ENCODE measurements at places on chromosomes 3 and 15.
A peak's percentile ranks its signal among the peaks of the same experiment; 100 is the strongest.

GRCh38 chr3:4149296-4149695, 153.9 kb upstream of the SETMAR start:
- no peak overlapping the region for H3K27ac ChIP-seq
- no peak overlapping the region for H3K4me3 ChIP-seq
- H3K27me3 ChIP-seq: no peaks in the 10 kb centered on the region

DNA sequence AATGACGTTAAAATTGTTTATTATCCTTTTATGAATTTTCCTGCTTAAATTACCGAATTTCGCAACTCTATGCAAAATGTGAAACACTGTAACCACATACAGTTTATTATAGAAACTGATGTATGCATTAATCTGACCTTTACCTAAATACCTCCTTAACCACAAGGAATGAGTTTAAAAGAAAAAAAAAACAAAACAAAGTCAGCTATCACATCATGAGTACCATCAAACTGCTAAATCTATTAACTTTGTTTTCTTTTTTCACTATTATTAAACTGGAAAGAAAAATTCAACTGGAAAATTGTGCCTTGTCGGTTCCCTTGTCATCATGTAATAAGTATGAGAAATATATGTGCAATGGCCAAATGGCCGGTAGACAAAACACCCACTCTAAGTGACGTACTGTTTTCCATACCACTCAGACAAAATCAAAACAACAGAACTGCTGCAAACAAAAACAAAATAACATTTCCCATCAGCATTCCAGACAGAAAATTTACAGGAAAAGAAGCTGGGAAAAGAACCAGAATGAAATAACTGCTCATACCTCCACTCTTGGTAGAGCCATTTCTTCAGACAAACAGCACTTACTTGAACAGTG, 415.3 kb downstream of the FOXP1 start:
- H3K4me1 ChIP-seq: peaks cover 50% of the 10 kb centered on the region
- peak overlapping the region; percentile 8 for H3K27ac ChIP-seq
- H3K36me3 ChIP-seq: no peaks in the 10 kb centered on the region

DNA sequence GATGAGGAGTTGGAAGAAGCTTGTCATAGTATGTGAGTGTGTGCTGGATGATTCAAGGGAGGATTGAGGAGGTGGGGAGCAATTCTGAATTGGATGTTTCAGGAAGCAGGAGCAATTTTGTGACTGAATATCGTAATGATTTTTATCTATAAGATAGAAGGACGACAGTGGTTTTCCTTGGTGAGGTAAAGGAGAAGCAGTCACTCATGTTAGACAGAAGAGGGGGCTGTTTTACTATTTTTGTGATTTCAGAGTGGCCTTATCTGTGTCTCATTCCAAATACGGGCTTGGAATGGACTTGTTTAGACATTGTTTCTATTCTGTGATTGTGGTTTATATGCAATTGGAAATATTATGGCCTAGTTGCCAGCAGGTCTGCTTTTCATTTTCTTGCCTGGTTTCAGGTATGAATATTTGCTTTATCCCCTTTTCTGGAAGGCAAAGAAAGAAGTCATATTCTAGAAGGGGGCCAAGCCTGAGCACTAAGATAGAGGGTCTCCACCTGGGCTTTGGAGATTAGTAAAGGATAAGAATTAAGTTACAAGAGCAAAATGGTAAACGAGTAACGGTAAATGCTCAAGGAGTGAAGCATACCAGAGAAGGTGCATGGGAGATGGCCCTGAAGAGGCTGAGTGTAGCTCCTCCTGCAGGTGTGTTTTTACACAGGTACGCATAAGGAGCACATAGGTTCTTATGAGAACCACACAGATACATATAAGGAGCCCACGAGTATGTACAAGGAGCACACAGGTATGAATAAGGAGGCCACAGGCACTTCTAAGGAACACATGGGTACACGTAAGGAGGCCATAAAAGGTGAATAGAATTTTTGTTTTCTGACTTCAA, 124.6 kb upstream of the KCNAB1 start:
- H3K4me1 ChIP-seq: no peaks in the 10 kb centered on the region
- no peak overlapping the region for H3K4me3 ChIP-seq
- peak; percentile 69 for DNase-seq
- H3K27ac ChIP-seq: no peak overlapping the region
- no peaks in the 10 kb centered on the region for H3K27me3 ChIP-seq

DNA sequence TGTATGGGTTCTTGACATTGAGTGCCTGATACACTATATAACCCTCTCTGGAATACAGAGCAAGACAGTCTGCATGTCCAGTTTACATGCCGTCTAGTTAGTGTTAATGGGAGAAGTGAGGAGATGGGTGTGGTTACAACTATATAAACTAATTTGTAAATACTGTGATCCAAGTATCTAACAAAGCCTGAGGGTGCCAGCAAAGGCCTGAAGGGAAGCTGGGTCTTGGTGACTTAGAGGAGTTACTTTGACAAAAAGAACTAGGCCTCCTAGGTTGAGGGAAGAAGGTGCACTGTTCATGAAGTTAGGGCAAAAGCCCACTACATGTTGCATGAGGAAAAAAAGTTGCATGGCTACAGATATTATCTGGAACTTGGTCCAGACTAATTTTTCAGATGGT, 2.3 kb downstream of the NSUN3 start:
- no peaks in the 10 kb centered on the region for H3K27me3 ChIP-seq
- H3K4me3 ChIP-seq: no peak overlapping the region
- DNase-seq: no peak
- no peaks in the 10 kb centered on the region for H3K4me1 ChIP-seq
- no peaks in the 10 kb centered on the region for H3K36me3 ChIP-seq
- no peak overlapping the region for H3K27ac ChIP-seq

- H3K4me1 ChIP-seq: no peaks in the 10 kb centered on the region
- no peak overlapping the region for H3K27ac ChIP-seq
- no peaks in the 10 kb centered on the region for H3K27me3 ChIP-seq
- H3K4me3 ChIP-seq: no peak overlapping the region
- H3K36me3 ChIP-seq: peaks cover 10% of the 10 kb centered on the region
- DNase-seq: no peak
Observed at GRCh38 chr15:52134502-52135144, 22.0 kb upstream of the BCL2L10 start.

DNA sequence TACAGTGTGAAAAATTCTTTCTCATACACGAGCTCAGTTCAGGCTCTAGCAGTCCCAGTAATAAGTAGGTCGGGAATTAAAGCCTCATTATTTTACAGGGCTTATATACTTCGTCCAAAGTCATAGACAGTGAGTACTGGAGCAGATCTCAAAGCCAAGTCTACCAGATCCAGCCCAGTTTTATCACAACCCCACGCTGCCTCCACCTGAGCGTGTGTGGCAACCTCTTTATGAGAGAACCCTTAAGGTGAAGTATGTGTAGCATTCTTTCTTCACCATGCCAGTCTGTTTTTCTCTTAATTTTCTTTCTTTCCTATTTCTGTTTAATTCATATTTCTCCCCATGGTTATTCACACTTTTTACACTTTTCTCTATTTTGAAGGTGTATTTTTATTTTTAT, 574.6 kb upstream of the ARPP21 start:
- no peak overlapping the region for H3K27ac ChIP-seq
- H3K27me3 ChIP-seq: no peaks in the 10 kb centered on the region
- no peak overlapping the region for H3K4me3 ChIP-seq
- peak; percentile 14 for DNase-seq

DNA sequence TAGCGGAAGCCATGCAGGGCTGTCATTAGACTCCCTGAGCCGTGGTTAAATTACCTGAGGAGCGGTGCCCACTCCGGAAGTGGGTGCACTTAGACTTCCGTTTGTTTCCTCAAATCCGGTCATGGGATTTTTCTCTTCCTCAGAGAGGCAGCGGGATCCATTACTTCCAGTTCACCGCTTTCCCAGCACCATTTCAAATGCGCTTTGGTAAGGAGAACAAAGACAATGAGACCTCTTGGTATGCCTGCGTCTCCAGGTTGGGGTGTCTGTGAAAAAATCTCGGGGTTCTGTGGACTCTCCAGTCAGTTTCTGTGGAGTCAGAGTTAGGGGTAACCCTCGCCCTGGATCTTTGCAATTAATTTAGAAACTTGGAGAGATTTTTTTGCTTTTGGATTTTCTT, 132.3 kb upstream of the PTPRG start:
- H3K36me3 ChIP-seq: no peaks in the 10 kb centered on the region
- H3K27me3 ChIP-seq: no peaks in the 10 kb centered on the region

- H3K36me3 ChIP-seq: no peaks in the 10 kb centered on the region
- H3K4me3 ChIP-seq: no peak overlapping the region
Observed at GRCh38 chr3:197353001-197353866, 54.8 kb upstream of the DLG1 start.

- no peaks in the 10 kb centered on the region for H3K36me3 ChIP-seq
- no peak overlapping the region for H3K27ac ChIP-seq
Observed at GRCh38 chr15:46921891-46922290, 795.4 kb upstream of the SEMA6D start.

- peak; percentile 84 for DNase-seq
- H3K36me3 ChIP-seq: no peaks in the 10 kb centered on the region
- H3K27ac ChIP-seq: peak overlapping the region; percentile 83
- peaks cover 45% of the 10 kb centered on the region for H3K4me1 ChIP-seq
Observed at GRCh38 chr15:34726406-34727100, 28.2 kb downstream of the GJD2 start.

- DNase-seq: no peak
- H3K27me3 ChIP-seq: no peaks in the 10 kb centered on the region
- no peak overlapping the region for H3K4me3 ChIP-seq
- no peaks in the 10 kb centered on the region for H3K4me1 ChIP-seq
- peaks cover 3% of the 10 kb centered on the region for H3K36me3 ChIP-seq
- no peak overlapping the region for H3K27ac ChIP-seq
Observed at GRCh38 chr3:130700541-130700940, 46.1 kb downstream of the PIK3R4 start.

- peak; percentile 66 for DNase-seq
- H3K4me1 ChIP-seq: no peaks in the 10 kb centered on the region
- H3K36me3 ChIP-seq: no peaks in the 10 kb centered on the region
- H3K27me3 ChIP-seq: peaks cover 19% of the 10 kb centered on the region
- H3K27ac ChIP-seq: no peak overlapping the region
Observed at GRCh38 chr3:133927540-133928066, 31.9 kb upstream of the RAB6B start.

- H3K4me1 ChIP-seq: peaks cover 13% of the 10 kb centered on the region
- no peak overlapping the region for H3K4me3 ChIP-seq
- H3K36me3 ChIP-seq: no peaks in the 10 kb centered on the region
- H3K27ac ChIP-seq: no peak overlapping the region
Observed at GRCh38 chr15:65835447-65835846, 33.8 kb upstream of the RAB11A start.

DNA sequence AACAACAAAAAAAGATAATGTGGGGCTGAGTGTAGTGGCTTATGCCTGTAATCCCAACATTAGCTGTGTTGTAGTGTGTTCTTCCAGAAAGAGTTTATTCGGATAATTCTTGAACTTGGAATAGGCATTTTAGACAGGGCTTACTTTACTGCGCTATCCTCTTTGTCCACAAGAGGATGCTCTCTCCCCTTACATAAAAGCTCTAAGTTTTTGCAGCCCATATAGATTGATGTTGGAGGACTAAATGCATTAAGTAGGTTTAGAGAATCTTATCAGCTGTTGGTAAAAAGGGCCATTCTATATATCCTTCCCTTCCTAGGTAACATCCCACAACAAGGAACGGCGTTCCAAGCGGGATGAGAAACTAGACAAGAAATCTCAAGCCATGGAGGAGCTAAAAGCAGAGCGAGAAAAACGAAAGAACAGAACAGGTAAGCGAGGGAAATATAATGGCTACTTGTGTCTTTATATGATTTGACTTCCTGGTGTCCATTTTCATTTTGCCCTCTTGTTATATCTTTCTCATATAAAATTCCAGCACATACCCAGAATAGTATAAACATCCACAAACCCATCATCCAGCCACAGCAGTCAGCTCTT, 27.8 kb upstream of the ITPKA start:
- no peaks in the 10 kb centered on the region for H3K4me1 ChIP-seq
- H3K27ac ChIP-seq: no peak overlapping the region
- peak; percentile 57 for DNase-seq
- H3K27me3 ChIP-seq: no peaks in the 10 kb centered on the region
- peaks cover 30% of the 10 kb centered on the region for H3K36me3 ChIP-seq

GRCh38 chr15:75064846-75065245, 41.5 kb downstream of the PPCDC start:
- H3K4me1 ChIP-seq: no peaks in the 10 kb centered on the region
- no peaks in the 10 kb centered on the region for H3K27me3 ChIP-seq
- DNase-seq: no peak
- H3K36me3 ChIP-seq: no peaks in the 10 kb centered on the region

GRCh38 chr15:93180128-93180527, 91.1 kb upstream of the RGMA start:
- no peak for DNase-seq
- no peak overlapping the region for H3K4me3 ChIP-seq
- H3K4me1 ChIP-seq: peaks cover 32% of the 10 kb centered on the region
- H3K27ac ChIP-seq: peak overlapping the region; percentile 26

GRCh38 chr3:197212290-197212689, 86.1 kb downstream of the DLG1 start:
- no peaks in the 10 kb centered on the region for H3K36me3 ChIP-seq
- peak; percentile 73 for DNase-seq
- H3K4me1 ChIP-seq: peaks cover 11% of the 10 kb centered on the region
- H3K27me3 ChIP-seq: no peaks in the 10 kb centered on the region
- H3K4me3 ChIP-seq: no peak overlapping the region
- H3K27ac ChIP-seq: peak overlapping the region; percentile 8

GRCh38 chr15:87496795-87497194, 759.7 kb downstream of the NTRK3 start:
- no peak for DNase-seq
- no peaks in the 10 kb centered on the region for H3K36me3 ChIP-seq
- no peak overlapping the region for H3K27ac ChIP-seq

DNA sequence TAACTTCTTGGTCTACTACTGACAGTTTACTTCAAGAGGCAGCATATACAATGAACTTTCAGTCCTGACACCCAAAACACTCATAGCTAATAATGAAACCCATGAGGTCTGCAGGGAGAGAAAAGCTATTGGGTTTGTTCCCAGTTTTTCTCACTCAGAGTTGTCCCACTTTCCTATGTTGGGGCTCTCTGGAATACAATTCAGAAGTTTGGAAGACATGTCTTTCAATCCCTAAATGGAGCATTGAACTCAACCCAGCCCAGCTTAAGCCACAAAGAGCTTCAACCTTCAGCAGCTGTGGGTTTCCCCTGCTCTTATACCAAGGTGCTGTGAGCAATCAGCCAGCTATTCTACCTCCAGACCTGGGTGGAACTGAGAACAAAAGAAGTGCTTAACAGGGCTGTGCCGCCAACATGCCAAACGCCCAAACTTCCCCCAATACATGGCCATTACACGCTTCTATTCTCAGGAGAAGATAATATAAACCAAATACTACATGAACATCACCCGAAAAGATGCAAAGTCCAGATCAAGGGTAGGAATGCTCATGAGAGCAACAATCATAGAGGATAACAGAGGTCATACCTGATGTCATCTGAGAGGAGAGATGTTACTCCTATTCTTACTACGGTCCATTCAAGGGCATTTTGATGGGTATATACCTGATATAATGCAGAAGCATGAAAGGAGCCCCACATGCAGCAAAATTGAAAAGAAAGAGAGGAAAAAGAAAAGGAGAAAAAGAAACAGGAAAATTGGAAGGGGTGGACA, 131.2 kb upstream of the TGFBR2 start:
- no peak overlapping the region for H3K4me3 ChIP-seq
- H3K27ac ChIP-seq: no peak overlapping the region

- no peak for DNase-seq
- peaks cover 6% of the 10 kb centered on the region for H3K4me1 ChIP-seq
- no peak overlapping the region for H3K27ac ChIP-seq
- H3K4me3 ChIP-seq: no peak overlapping the region
- H3K27me3 ChIP-seq: no peaks in the 10 kb centered on the region
Observed at GRCh38 chr15:80932989-80933388, 56.6 kb downstream of the MESD start.

Data from GM23338 (cell line).